ENCODE measurements at places on chromosomes 3 and 15.

DNA sequence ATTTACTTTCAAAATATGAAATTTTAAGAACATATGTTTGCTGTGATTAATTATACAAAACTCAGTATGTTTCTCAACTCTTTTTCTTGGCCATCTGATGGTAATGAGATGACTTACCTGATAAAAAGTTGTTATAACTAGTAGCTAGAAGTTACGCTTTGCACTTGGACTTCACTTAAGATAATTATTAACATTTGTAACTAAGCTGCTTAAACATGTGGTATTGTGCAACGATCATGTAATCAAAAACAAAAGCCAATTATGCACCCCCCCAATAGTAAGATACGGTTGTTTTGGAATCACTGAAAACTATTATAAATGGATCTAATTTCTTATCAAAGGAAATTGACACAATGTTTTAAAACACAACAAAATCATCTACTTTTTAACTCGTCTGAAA lies 342.9 kb downstream of the CNTN3 start:
- no peak for DNase-seq

GRCh38 chr3:176587089-176587488 lies 610.2 kb downstream of the TBL1XR1 start:
- no peak for DNase-seq

GRCh38 chr3:175257123-175257522 lies 398.0 kb downstream of the NAALADL2 start:
- no peak for DNase-seq

DNA sequence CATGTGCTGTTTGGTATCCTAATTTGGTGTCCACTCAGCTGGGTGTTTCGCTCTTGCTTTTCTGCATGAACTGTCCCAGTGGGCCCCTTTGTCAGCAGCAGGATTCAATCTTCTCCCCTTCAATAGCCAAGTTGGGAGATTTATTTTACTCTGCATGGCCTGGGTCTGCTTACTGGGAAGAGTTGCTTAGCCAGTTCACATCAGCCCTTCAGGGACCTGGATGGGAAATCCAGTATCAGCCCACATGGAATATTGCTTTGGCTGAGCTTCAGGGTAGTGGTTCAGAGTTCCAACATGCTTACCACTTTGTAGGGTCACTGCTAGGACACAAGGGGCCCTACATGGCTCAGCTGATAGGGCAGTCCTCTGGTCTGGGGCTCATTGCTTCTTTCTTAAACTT lies 93.0 kb upstream of the BOC start:
- DNase-seq = no peak

DNA sequence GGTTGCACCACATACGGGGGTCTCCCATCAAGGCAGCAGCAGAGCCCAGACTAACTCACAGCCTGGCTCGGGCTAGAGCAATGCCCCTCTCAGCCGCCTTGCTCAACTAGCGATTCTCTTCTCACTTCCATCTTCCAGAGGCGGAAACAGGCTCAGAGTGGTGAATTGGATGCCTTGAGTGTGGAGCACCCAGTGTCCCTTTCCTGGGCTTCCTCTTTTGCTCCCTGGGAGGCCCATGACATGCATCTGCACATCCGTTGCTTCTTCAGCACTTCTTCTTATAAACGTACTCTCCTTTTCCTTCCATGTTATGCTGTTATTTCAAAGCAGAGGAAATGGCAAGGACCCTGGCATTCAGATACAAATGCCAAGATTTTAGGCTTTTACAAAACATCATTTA lies 2.1 kb upstream of the IQSEC1 start:
- no peak for DNase-seq

DNA sequence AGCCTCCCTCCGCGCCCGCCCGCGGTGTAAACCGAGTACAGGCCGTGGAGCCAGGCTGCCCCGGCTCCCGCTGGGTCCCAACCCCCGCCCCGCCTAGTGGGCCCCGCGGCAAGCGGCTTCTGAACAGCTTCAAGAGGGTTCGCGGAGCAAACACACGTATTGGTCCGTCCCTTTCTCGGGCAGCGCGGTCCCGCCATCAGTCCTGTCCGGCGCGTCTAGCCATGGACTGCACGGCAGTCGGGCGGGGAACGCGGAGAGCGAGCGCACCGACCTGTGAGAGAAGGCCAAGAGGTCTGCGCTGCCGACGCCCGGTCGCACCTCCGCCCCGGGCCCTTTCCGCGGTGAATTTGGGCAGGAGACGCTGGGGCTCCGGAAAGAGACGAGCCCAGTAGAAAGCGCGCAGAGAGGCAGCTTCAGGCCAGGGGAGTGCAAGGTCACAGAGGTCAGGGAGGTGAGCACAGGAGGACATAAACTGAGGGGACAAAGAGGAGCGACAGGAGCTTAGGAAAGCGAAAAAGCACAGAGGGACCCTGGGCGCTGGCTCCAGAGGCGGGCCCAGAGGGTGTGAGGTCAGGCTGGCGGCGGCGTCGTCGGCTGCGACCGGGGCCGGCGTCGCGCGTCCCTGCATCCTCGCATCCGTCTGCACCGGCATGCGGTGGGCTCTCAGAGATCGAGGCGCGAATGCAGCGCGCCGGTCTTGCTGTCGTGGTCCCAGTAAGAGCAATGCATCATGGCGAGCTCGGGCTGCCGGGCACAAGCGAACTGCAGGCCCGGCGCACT lies 1.8 kb downstream of the FOXL2 start:
- no peak for DNase-seq

DNA sequence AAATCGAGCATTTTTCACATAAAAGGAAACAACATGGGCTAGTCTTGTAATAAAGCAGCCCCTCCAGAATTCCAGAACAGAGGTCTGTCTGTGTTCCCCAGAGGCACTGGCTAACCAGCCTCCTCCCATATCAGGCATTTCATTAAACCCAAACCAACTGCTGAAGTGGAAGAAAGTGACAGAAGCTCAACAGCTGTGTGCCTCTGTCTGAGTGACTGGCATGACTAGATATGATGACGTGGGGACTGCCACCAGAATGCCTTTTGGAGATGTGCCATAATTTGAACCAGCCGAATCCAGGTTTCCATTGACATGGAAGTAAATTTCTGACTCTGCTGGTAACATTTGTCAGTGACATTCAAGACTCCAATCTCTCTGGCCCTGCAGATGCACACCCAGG lies 8.7 kb downstream of the LIMD1 start:
- DNase-seq = no peak

DNA sequence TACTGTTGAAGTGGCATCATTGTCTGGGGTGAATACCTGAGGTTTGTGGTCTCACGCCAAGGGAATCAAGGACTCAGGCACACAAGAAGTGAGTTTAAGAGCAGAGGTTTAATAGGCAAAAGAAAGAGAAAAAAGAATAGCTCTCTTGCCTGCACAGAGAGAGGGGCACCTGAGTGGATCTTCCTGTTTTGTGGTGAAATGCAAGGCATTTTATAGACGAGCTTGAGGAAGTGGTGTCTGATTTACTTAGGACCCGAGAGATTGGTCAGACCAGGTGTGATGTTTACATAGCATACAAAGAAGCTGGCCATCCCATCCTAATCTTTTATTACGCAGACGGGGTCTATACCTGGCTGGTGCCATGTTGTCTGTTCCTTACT lies 13.2 kb downstream of the CCR5 start:
- DNase-seq = no peak

DNA sequence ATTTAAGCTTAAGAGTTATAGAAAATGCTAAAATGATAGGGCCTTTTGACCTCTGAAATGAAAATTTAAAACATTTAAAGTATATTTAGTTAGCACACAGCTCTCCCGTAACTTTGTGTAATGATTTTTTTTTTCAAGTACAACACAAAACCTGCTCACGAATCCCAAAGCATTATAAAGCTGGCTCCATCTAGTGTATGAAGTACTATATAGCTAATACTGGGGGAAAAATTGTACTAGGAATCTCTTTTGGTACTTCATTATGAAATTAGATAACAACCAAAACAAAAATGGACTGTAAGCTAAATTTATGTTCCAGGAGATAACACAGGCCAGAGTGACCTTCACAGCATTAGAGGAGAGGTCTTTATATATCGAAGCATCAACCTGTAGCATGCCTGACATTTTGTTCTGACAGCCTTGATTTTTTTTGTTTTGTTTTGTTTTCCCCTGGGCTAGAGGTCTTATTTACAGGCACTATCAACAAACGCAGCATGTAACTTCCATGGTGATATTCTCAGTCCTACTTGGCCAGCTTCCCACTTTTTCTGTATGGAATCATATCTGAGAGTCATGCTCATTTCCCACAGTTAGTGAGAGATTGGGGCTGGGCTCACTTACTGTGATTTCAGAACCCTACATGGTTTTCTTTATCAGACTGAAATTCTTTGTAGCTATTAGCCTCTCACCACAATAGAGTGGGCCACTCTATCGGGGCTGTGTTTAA lies 116.3 kb downstream of the MITF start:
- DNase-seq = no peak

- no peak for DNase-seq
Observed at GRCh38 chr15:80466543-80466942, 62.4 kb downstream of the ARNT2 start.

- DNase-seq = no peak
Observed at GRCh38 chr3:156149876-156150275, 29.5 kb downstream of the KCNAB1 start.

DNA sequence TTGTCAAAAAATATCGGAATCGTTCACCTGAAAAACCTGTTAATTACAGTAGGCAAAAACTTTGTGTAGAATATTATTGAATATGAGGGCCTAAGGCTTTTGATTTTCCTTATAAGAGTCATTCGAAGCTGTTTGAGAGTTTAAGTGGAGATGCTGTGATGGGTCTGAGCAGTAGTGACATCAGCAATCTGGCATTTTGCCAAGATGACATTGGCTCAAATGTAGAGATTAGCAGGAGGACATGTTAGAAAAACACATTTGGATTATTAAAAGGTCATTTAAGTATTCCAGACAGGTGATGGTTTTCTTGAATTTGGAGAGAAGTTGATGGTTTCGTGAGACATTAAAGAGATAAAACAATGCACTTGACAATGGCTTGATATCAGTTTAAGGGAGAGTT lies 12.9 kb downstream of the OR5AC2 start:
- no peak for DNase-seq

- no peak for DNase-seq
Observed at GRCh38 chr3:121980450-121980796, 41.6 kb downstream of the ILDR1 start.

DNA sequence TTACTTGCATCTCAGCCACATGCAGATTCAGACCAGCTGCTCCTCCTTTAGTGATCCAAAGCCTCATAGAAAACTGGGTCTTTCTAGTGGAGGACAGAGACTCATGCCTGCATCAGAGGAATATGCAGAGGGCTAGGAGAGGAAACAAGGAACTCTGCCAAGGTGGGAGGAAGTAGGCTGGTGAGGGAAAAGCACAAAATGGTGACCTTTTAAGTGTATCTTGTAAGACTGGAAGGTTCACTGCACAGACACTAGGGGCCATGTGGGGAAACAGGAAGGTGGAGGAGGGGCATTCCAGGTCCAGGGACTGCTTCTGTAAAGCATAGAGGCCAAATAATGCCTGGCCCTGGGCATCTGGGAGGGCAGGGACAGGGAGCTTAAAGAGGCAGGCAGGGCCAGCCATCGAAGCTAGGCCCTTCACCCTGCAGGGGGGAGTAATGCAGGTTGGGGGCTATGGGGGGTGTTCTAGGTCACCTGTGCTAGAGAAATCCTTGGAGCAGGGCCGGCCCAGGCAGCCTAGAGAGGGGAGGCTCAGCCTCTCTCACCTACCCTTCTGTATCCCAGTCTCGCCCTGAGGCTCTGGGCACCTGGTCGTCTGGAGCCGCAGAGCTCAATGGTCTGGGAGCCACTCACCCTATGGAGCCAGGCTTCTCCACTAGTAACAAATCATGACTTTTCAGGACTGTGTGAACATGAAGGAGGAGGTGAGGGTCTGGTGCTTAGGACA lies 117.7 kb downstream of the DNAJB8 start:
- no peak for DNase-seq

DNA sequence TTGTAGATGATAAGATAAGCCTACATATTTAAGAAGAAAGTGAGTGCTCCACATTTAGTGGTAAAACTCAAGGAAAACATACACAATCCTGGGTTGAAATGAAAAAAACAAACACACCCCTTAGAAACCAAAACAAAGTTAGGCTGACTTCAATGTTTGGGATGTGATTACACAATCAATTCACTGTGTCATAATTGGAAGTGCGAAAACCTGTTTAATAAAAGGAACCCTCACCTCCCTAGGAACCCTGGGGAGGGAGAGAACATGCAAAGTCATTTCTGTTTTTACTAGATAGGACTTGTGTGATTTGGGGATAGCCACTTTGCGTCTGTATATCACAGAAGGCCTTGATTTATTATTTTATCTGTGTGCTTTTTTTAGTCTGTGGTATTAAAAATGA lies 275.0 kb downstream of the NFKBIZ start:
- DNase-seq = no peak

DNA sequence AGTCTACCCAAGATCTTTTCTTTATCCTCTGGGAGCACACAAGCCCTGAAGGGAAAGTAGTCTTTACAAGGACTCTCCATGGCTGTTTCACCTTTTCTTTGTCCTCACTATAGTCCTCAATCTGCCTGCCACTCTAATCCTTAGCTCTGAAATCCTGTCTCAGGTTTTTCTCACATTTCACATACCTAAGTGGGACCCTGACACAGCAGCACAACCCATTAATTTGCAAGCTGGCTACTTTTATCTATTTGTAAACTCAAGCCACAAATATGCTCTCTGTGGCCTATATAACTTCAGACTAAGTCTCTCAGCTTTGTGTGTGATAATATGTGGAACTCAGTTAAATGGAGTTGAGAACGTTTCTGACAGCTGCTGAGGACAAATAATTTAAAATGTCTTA lies 19.8 kb downstream of the SIN3A start:
- no peak for DNase-seq

GRCh38 chr15:38075466-38075865 lies 141.0 kb downstream of the TMCO5A start:
- no peak for DNase-seq

- no peak for DNase-seq
Observed at GRCh38 chr3:105798381-105798934, 70.4 kb downstream of the CBLB start.

DNA sequence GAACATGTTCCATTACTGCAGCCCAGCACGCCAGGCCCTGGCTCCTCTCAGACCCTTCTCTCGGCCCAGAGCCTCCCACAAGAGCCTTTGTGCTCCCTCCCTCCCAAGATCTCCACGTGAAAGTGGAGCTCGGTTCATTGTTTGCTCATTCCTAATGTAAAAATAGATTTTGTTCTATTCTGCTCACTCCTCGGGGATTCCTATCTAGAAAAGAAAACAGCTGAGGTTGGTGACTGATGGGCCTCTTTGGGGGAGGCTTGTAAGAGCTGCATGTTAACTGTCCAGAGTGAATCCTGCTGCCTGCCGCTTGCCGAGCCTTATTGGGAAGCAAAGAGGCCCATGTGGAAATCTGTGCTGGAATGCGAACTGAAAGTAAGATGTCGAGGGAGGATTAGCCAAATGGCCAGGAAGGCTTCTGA lies 267.1 kb downstream of the LRTM1 start:
- DNase-seq = no peak

GRCh38 chr3:192863091-192863420 lies 54.6 kb downstream of the MB21D2 start:
- DNase-seq = no peak

- DNase-seq = no peak
Observed at GRCh38 chr3:193772422-193772763, 179.4 kb downstream of the OPA1 start.
